ENCODE measurements at places on chromosomes 6 and 20.

DNA sequence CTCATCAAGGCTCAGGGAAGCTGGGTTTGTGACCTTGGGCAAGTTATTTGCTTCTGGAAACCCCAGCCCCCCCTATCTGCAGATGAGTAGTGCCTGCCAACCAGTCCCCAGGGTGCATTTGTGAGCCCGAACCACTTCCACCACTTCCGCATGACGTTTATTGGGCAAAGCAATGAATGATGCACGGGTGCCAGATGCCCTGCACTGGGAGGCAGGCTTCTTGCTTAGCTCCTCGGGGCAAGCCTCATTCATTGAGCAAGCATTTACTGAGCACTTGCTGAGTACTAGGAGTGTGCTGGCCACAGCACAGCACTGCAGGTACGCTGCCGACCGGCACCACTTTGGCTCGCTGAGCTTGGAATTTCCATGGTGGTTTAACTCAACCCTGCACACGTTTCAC, 60.2 kb downstream of the GNAS-AS1 start:
- no peak for DNase-seq

GRCh38 chr6:6246544-6246943, 73.9 kb downstream of the F13A1 start:
- no peak for DNase-seq

- DNase-seq: no peak
Observed at GRCh38 chr6:150735341-150735851, 130.1 kb upstream of the MTHFD1L start.

DNA sequence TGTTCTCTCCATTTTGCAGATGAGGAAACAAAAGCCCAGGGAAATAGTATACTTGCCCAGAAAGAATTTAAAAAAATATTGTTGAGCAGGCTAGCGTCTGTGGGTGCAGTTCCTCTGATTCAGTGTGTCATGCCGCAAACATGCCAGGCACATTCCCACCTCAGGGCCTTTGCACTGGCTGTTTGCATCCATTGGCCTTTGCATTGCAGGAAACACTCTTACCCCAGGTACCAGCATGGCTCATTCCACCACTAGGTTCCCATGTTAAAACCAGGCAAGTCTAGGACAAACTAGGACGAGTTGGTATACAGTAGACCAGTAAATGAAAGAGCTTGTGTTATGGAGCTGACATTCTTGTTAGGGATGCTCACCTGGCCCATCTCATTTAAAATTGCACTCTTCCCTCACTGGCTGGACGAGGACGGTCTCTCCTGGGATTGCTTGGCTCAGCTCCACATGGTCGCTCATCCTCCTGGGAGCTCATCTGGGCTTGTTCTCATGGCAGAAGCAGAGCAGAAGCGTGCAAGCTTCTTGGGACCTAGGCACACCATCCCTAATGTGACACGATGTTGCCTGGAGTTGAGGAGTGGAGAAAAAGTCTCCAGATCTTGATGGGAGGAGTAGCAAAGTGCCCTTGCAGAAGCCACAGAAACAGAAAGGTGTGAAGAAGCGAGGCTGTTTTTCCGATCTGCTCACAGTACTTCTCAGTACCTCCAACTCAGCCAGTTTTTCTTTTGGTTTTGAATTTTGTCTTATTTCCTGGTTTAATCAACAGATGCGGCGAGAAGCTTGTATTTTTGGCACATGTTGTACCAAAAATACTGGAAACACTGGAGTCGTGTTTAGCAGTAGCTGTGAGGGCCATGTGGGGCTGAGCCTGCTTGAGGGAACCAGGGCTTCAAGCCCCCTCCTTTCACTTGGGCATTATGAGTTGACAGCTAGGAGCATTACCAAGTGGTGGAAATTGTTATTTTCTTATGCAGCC, 13.9 kb downstream of the ZNF831 start:
- no peak for DNase-seq

DNA sequence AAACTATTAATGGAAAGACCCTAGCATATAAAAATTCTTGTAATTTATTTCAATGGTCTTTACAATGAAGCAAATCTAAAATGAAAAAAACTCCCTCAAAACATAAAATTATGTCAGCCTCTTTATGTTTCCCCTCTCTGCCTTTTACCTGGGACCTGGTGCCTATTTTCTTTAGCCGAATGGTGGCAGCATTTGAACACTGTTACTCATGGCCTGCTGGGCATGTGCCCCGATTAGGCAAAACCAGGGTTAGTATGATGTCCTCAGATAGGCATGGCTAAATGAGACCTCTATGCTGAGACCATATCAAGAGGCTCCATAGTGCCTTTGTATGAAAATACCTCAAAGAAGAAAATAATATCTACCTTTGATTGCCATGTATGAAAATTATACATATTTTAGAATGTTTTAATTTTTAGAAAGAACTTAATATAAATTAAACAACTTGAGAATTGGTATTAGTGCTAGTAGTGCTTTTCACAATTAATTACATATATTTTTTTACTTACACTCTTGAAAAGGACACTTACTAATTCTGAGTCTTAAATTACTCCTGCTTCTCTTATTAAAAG, 22.5 kb upstream of the C6orf58 start:
- DNase-seq: peak; percentile 36

DNA sequence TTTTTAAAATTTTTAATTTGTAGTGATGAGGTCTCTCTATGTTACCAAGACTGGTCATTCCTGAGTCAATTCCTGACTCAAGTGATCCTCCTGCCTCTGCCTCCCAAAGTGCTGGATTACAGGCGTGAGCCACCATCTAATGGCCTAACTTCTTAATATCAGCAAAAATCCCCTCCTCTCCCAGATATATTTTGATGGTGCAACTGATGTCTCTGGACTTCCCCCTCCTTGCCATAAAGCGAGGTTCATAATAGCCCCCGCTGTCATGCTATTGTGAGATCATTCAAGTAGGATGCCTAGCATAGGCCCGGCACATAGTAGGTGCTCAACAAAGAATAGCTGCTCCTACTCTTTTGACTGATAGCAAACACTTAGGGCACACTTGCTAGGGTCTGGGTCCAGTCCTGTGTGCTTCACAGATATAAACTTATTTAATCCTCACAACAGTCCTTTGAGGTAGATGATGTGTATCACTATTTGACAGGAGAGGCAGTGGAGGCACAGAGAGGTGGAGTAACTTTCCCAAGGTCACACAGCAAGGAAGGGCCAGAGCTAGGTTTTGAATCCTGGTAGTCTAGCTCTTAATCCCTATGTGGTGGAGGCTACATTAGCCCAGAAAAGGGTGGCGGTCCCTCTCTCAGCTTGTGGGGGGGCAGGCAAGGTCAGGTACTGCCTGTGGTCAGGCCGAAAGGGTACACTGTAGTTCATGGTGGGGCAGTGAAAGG, 14.6 kb downstream of the SRC start:
- no peak for DNase-seq

GRCh38 chr6:110044096-110044495, 66.0 kb downstream of the GPR6 start:
- DNase-seq: no peak

- no peak for DNase-seq
Observed at GRCh38 chr6:28531479-28532128, 5.9 kb downstream of the GPX5 start.

DNA sequence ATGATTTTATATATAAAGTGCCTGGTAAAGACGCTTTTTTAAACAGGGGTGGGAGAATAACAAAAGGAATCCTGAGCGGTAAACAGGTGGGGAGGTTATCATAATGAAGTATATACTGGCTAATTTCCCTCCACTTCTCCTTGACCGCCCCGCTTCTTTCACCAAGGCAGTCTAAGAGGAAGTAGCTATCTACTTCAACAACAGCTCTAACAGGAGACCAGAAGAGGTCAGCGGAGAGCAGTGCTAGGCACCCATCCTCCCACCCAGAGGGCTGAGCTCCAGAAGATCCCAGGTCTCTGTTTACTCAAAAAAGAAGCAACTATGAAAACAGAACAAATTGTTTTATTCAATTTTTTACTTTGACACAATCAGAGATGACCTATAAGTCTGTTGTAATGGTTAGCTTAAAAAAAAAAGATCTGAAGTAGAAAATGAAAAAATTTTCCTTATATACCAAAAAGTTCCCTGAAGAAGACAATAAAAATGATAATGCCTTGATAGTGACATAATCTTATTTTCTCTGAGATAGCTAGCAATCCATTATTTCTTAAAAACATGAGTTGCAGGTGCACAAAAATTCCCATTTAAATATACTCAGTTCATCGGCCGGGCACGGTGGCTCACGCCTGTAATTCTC, 141.1 kb downstream of the PDSS2 start:
- peak; percentile 46 for DNase-seq

- peak; percentile 71 for DNase-seq
Observed at GRCh38 chr6:90284236-90285041, 12.2 kb downstream of the BACH2 start.

- DNase-seq: peak; percentile 91
Observed at GRCh38 chr6:89050155-89050554, 30.4 kb upstream of the PNRC1 start.

DNA sequence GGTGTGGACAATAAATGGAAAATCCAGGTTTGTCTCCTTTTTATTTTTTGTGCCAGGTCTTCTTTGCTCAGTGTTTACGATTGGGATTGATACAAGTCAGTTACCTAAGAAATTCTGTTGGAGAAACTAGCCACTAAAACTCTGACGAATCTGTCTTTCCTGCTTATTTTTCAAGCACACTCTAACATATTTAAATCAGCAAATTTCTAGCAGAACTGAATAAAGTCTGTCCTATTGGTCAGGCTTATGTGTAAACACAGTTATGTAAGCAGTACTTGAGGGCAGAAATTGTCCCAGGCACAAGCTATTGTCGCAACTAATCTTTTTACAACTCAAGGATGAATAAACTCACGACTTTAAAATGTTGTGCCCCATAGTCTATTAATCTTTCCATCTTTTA, 12.1 kb upstream of the EXOC2 start:
- DNase-seq: no peak

- no peak for DNase-seq
Observed at GRCh38 chr6:73076211-73076954, 148.9 kb downstream of the KHDC1L start.

- no peak for DNase-seq
Observed at GRCh38 chr6:6810727-6811126, 222.2 kb downstream of the LY86 start.

GRCh38 chr6:112311950-112312547, 35.1 kb upstream of the RFPL4B start:
- peak; percentile 14 for DNase-seq

- DNase-seq: no peak
Observed at GRCh38 chr6:93420163-93420795, 920 bp upstream of the EPHA7 start.

DNA sequence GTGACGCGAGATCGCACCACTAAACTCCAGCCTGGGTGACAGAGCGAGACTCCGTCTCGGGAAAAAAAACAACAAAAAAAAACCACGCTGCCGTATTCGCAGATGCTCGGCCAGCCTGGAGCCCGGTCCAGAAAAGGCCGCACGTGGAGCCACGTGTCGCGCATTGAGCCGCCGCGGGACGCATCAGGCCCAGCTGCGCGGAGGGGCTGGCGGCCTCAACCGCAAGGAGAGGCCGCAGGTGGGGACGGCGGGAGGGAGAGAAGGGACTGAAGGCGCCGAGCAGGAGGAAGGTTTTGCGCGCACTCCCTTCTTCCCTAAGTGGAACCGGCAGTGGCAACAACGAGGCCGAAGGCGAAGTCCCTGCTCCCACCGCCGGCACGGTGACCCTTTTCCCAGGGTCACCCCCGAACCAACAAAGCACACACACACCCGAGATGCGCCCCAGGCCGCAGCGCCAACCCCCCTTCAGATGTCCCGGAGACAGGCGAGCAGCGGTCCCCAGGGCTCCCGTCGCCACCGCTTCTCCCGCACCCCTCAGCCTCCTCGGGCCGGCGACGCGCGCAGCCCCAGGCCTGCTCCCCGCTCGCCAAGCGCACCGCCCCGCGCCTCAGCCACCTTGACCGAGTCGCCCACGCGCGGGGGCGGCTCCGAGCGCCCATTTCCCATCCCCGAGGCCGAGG, 681 bp downstream of the SYCP2 start:
- DNase-seq: no peak

DNA sequence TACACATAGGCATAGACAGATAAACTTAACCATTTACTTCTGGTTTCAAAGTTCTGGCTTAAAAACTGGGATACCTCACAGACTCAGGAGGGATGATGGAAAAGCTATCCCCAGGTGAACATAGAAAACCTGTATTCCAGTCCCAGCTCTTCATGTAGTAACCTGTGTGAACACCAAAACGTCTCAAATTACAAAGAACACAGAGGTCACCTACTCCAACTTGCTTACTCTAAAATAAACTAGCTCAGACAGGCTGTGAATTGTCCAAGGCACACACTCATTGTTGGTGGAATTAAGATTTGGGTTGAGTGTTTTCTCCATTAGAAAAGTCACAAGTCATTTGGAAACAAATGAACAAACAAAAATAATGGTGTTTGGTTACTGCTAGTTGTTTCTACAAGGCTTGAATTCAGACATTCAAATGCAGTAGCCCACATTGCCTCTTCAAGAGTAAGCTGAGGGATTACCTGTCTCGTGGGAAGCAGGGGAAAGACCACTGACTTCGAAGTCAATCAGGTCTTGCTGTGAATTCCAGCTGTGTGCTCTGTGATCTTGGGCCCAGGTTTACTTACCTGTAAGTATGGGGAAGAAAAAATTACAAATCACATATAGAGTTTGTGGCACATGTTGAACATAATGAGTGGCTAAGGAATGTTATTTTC, 48.2 kb upstream of the LRRC1 start:
- no peak for DNase-seq

GRCh38 chr6:25709761-25710160, 44.8 kb upstream of the SLC17A4 start:
- no peak for DNase-seq

DNA sequence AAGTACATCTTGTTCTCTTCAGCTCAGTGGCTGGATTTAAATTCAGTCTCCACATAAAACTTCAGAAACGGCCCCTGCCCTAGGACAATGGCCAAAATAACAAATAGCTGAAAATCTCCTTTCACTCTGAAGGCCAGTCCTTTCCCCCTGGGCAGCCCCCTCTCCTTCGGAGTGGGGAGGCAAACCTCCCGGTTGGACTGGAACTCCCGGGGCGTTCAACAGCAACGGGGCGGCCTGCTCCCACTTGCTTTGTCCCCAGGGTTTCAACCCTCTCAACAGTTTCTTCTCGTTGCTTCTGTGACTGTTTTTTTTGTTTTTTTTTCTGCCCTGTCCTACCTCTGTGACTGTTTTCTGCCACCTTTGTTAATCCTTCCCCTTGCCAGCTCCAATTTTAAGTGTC, 102.6 kb upstream of the DUSP22 start:
- DNase-seq: no peak

DNA sequence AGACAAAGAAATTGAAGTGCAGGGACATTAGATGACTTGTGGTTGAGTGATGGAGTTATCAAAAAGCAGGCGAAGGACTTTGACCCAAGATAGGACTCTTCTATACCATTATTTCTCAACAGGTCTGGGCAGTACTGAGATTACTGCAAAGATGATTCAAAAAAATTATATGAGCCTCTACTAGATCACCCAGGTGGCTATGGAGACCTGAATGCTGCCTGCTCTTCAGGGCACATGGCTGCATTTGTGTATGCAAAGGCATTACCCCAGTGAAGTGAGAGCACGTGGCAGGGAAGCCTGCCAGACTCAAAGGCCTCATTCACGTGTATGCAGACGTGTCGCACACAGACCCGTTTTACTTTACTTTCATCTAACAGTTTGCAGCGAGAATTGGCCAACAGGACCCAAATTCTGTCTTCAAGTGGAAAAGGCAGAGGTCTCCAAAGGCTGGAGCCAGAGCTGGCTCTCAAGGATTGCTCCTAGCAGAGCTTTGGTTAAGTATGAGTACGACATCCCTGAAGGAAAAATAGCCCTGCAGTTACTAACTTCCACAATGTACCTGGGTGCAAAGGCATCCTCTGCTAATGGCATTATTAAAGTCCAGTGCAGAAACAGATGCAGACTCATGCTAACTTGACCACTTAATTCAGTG, 113.8 kb upstream of the ARMC2 start:
- DNase-seq: no peak

- peak; percentile 26 for DNase-seq
Observed at GRCh38 chr6:34055223-34055933, 90.5 kb downstream of the GRM4 start.
